Stimulated activated CD4-positive, alpha-beta T cell treated with anti-CD3 and anti-CD28 coated beads, TNF-alpha, amount 100 ng/mL, for 1 hour (primary cell): ENCODE measurements at places on chromosomes 5 and 9.

- DNase-seq: no peak
Measured at GRCh38 chr5:59133764-59134261, 550.9 kb downstream of the RAB3C start.

GRCh38 chr9:93294011-93294410 lies 110.1 kb downstream of the WNK2 start:
- no peak for DNase-seq

GRCh38 chr5:132296412-132297016 lies 2.3 kb downstream of the SLC22A4 start:
- no peak for DNase-seq

GRCh38 chr5:39283231-39283818 lies 64.0 kb upstream of the FYB1 start:
- no peak for DNase-seq

DNA sequence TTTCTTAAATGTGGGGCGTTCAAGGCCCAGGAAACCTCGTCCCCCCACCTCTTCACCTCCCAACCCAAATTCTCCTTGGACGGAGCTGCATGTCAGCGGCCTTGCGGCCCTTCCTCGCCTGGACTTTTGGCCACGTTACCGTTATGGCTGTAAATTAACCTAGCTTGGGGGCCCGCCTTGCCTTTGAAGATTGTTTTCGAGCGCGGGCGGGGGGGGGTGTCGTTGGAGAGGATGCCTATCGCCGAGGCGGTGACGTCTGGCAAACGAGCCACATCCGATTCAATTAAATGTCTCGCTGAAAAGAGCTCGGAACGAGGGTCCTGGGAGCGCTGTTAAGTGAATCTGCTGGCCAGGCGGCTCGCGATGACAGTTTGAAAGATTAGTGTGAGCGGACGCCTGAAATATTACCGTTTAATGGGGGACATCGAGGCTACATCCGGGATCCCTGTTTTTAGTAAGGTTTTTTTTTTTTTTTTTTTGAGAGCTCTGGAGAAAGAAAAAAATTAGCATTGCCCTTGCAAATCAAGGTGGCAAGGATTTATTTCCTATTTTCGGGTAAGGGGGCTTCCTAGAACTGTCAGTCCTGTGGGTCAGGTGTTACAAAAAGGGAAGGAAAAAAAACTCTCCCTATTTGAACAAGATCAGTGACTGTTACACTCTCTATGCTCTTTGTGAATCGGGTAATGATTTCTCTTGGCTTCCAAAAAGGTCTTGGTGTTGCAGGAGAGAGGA lies 2.3 kb upstream of the NKX2-5 start:
- DNase-seq: no peak

- no peak for DNase-seq
Measured at GRCh38 chr5:181054138-181054537, 14.1 kb downstream of the BTNL9 start.

- DNase-seq: no peak
Measured at GRCh38 chr5:52903142-52903541, 86.0 kb upstream of the ITGA2 start.

- no peak for DNase-seq
Measured at GRCh38 chr9:126365780-126366179, 39.2 kb downstream of the MVB12B start.

- no peak for DNase-seq
Measured at GRCh38 chr5:39587675-39588074, 162.9 kb upstream of the DAB2 start.

DNA sequence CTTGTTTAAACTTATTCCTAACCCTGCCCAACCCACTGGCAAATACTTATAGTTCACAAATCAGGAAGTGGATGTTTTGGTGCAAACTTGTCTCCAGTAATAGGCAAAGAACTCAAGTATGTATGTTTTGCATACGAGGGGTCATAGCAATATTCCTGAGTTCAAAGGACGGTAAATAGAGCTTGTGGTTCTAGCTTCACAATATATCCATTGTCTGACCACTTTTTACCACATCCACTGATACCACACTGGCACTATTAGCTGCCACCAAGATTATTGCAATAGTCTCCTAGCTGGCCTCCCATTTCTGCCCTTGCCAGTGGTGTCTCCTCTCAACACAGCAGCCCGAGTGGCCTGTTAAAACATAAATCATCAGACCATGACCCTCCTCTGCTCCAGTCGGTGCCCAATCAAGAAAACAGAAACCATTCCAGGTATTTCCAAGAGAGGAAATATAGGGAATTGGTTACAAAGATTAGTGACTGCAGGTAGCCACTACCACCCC lies 17.0 kb downstream of the GRXCR2 start:
- DNase-seq: no peak
